ENCODE measurements at places on chromosomes 4 and X.

GRCh38 chrX:21940356-21940829 is at the start of gene SMS:
SMS (plus strand) TSS chrX:21940709; CDS start chrX:21940825, 116 bp downstream.
- DNase-seq: no peak

DNA sequence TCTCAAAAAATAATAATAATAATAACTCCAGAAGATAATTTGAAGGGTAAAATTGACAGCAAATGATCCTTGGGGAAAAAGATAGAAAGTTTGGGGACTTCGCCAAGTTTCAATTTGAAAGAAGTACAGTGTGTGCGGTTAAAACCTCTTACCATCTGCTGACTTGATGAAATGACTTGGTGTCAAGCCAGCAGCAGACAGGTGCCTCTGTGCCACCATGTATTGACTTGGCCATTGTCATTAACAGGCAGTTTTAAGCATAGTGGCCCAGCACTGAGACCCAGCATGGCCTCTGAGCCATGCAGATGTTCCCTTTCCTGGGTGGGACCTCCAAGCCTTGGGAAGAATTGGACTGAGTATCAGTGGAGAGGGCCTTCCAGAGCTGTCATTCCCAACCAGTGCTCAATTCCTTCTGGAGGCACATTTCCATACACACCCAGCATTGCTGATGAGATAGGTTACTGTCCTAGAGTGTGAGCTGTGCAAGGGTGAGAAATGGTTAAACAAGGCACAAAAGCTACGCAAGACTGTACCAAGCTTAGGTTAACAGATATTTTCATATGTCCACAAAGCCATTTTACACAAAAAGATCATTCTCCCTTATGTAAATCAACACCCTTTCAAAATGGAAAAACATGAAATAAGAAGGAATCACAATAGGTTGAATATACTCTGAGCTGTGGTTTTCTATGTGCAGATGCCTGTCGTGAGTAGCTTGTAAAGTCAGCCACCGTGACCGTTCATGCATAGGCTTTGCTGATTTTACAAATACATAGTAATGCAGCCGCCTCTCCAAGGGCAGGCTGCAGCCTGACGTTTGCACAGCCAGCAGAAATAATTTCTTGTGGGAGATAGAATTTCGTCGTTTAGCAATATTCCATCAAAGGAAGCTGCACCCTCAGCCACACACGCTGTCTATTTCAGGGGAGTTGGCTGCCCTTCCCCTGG is 59.4 kb upstream of the FBXW7 start:
- DNase-seq: no peak

DNA sequence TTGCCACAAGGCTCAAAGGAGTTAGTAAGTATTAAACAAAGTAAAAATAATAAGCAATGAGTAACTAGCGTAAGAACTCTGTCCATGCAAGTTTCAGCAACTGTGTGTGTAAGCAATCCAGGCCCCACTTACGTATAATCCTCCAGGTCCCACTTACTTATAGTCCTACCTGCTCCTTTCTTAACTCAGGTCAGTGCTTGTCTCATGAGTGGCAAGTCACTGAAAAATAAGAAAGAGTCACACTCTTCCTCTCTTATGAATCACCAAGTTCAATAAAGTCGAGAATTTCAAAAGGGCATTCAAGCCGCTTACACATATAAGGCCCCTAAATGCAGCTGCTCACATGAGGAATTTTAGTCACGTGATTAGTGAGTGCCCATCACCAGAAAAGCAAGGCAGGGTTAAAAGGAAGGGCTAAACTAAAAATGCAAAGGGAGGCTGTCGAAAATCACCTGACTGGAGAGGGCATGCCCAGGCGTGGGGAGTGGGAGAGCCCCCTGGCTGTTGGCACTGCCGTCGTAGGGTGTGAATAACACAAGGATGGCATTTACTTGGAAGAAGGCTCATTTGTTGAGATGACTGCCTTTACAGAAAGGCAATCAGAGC is 58.2 kb downstream of the ZNF827 start:
- DNase-seq: no peak

DNA sequence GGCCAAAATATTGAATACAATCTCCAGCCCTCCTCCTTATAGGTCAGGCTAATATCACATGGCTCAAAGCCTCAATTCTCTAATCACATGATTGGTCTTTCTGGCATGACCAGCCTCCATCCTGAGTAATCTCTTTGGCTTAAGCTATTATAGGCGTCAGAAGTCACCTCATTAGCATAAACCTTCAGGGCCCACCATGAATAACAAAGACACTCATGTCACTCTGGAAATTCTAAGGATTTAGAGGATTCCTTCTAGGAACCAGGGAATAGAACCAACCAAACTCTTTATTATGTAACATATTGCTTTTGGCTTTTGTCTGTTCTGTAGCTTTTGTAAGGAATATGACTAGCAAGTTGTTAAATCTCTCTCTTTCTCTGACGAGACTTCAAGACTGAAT is 109.2 kb upstream of the IGFBP7 start:
- no peak for DNase-seq

DNA sequence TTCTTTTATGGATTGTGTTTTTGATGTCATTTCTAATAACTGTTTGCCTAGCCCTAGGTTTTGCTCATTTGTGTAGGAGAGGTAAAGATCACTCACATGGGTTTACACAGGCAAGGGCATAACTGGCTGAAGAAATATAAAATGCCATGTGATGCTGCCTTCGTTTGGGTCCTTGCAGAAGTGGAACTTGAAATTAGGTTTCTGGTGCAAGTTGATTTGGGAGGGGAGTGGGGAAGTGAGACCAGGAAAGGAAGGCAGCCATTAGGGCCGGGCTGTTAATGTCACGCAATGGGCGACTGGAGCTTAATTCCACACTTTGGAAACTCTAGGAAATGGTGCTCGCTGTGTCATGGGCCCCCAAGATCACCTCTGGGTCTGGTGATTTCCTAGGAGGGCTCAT is 14.5 kb downstream of the CLCN4 start:
- DNase-seq: no peak

DNA sequence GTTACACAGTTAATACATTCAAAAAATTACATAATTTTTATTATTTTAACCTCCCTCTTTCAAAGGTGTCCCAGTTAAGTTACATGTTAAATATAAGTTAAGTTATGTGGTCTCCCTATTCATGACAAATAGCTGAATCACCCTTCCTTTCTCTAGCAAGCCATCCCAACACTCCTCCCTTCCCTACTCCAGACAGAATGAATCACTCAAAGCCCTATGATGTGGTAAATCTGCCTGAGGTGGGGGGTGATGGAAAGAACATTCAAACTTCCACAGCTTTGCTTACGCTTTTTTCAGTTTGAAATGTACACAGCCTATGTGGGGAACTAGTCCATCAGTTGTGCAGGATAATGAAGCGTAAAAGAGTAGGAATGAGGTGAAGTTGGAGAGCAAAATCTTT is 90.2 kb downstream of the CXCL13 start:
- DNase-seq: no peak

GRCh38 chrX:2666491-2666890 is 24.6 kb upstream of the CD99 start:
- no peak for DNase-seq

DNA sequence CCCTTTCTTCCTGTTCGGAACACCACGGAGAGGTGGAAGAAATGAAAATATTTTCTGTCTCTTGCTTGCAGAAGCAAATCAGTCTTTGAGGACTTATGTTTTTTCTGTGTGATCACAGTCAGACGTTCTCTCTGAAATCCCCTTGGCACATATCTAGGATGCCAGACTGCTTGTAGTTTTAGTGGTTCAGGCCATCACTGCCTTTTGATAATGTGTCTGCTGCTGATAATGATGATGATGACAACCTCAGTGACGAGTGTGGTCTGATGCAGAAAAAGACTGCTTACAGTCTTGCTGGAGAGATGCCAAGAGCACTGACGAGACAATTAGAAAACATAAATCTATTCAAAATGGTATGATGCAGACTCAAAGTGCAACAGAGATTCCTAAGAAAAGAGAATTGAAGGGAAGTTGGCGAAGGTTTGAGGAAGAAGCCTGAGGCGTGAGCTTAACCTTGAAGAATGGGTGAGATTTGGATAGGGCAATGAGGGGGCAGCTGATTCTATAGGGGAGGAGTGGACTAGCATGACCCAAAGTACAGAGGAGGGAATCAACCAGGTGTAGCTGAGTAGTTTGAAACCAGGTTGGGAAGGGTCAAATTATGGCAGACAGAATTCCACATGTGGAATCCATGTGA is 7.9 kb downstream of the RAB33A start:
- DNase-seq: no peak

GRCh38 chr4:10623862-10624261 is 60.7 kb downstream of the CLNK start:
- DNase-seq: no peak

GRCh38 chr4:87884976-87885549 is 52.3 kb downstream of the MEPE start:
- DNase-seq: no peak

DNA sequence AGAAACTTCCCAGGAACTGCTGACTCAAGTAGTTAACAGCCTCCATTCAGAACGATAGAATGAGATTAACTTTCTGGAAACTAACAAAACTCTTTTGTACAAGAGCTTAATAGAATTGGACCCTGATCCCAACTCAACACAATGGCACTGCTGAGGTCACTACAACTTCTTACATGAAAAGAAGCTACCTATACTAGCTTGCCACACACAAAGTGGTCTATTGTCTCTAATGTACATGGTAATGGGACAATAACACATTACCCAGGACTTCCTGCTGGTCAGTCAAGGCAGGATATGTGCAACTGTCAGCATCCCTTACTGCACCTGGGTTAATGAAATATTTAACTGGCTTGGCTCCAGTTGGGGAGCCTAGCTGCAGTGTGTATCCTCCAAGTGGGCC is 56.2 kb downstream of the BRCC3 start:
- no peak for DNase-seq

DNA sequence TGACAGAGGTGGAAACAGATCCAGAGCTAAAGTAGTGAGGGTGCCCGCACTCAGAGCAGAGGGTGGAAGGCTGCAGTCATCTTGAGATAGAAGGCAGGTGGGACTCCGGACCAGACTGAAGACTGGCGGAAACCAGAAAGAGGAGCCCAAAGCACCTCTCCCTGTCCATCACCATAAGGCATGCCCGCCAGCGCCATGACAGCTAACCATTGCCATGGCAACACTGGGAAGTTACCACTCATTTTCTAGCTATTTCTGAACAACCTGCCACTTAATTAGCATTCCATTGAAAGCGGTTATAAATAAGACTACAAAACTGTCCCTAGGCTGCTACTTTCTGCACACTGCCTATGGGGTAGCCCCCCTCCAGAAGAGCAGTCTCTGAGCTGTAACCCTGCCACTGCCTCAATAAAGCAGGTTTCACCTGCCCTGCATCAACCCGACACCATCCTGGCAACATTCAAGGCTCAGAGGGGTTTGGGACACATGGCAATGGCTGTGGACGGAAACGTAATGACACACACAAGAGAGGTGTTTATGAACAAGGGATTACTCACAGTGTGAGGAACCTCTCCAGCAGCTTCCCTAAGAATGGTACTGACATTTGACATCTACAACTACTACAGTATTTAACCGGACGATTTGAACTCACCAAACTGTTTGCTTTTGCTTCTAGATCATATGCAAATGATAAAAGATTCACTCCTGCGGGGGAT is 27.8 kb upstream of the FGFBP2 start:
- DNase-seq: no peak

- no peak for DNase-seq
These were observed 63.6 kb downstream of the REPS2 start for GRCh38 chrX:17009856-17010625.

GRCh38 chr4:158945529-158946108 is 157.3 kb upstream of the RAPGEF2 start:
- no peak for DNase-seq

All from stimulated activated CD4-positive, alpha-beta T cell treated with anti-CD3 and anti-CD28 coated beads, Interleukin-1b, Interleukin-23, amount 100 ng/mL, for 1 hour (primary cell).